CD4-positive, alpha-beta T cell treated with Interleukin-1 beta for 1 hour (primary cell): ENCODE measurements at places on chromosomes 5 and 9.

GRCh38 chr5:60473654-60474053, 226.3 kb downstream of the DEPDC1B start:
- no peak for DNase-seq

DNA sequence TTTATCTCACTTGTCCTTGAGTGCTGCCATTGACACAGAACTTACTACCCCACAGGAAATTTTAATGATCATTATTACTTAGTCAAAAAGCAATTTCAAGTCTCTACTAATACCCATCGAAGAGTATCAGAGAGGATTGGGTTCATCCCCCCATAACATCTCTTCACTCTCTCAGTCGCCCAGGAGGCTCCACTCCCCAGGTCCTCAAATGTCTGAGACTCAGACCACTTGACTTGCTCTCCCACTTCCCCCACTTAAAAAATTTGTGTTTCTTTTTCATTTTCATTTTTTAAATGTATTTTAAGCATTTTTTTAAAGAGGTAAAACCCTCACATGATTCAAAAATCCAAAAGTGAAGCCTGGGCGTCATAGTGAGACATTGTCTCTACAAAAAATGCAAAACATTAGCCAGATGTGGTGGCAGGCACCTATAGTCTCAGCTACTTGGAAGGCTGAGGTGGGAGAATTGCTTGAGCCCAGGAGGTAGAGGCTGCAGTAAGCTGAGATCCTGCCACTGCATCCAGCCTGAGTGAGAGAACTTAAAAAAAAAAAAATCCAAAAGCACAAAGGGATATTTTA, 56.8 kb upstream of the TRAF1 start:
- no peak for DNase-seq

DNA sequence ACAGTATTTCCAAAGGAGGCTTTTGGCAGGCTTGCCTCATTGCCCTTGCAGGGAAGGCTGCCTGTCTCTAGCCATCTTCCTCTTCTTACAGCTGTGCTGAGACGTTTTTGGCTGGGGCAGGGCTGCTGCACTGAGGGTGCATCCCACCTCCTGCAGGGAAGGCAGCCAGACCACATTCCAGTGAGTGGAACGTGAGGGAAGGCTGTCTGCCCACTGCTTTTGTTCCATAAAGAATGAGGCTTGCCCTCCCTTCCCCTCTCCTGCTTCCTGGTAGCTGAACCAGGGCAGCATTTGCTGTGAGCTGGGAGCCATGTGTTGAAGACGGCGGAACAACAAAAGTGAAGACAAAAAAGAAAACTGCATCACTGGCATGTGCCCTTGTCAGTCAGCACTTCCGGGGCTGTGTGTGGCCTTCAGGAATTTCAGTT, 16.8 kb downstream of the MGAT1 start:
- DNase-seq = no peak

DNA sequence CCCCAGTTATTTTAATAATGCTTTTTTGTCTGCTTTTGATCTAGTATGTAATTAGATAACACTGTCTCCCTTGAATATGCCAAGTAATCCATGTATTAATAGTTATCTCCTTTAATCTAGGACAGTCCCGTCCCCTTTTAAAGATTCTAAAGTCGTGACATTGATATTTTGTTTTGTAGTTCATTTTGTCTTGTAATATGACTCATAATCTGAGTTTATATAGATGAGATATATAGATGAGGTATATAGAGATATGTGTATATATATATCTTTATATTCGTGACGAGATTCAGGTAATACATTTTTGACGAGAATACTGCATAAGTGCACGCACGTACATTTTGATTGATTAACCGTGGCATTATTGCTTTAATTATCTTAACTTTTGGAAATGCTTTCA, 1.6 kb downstream of the SREK1 start:
- DNase-seq = no peak

GRCh38 chr5:94403483-94403882, 214.9 kb downstream of the KIAA0825 start:
- no peak for DNase-seq
